ENCODE measurements at places on chromosomes 12 and 14. TPM values are rescaled to one million over a fixed set of nuclear protein-coding genes. Genes with fewer than 3 reads are reported as not detected.

Gene METTL1
- total RNA-seq: 9.8 TPM

Gene SRRM4
- total RNA-seq: not detected

Gene PIP4K2C
- 22.7 TPM for total RNA-seq

- no peaks in the 10 kb centered on the region for H3K27me3 ChIP-seq
- no peaks in the 10 kb centered on the region for H3K36me3 ChIP-seq
- no peak overlapping the region for H3K4me3 ChIP-seq
These were observed 25.6 kb upstream of the CHPT1 start for GRCh38 chr12:101671833-101672232.
